ENCODE measurements at places on chromosomes 6 and 20. TPM values are rescaled to one million over a fixed set of nuclear protein-coding genes. Genes with fewer than 3 reads are reported as not detected.

The MYB gene
- 1.3 TPM for total RNA-seq

The C6orf141 gene
- not detected for total RNA-seq

The SLC22A16 gene
- not detected for total RNA-seq

The HCRTR2 gene
- not detected for total RNA-seq

The KHDRBS2 gene
- not detected for total RNA-seq

The ARMC2 gene
- total RNA-seq = 6.9 TPM

The COMMD7 gene
- 33.9 TPM for total RNA-seq
